Right atrium auricular region (tissue), 2 donors: ENCODE measurements at places on chromosomes 7 and 10. TPM values are rescaled to one million over a fixed set of nuclear protein-coding genes. Genes with fewer than 3 reads are reported as not detected.

GRCh38 chr10:14360515-14360914 lies 29.8 kb upstream of the FRMD4A start:
- DNase-seq: no peak

DNA sequence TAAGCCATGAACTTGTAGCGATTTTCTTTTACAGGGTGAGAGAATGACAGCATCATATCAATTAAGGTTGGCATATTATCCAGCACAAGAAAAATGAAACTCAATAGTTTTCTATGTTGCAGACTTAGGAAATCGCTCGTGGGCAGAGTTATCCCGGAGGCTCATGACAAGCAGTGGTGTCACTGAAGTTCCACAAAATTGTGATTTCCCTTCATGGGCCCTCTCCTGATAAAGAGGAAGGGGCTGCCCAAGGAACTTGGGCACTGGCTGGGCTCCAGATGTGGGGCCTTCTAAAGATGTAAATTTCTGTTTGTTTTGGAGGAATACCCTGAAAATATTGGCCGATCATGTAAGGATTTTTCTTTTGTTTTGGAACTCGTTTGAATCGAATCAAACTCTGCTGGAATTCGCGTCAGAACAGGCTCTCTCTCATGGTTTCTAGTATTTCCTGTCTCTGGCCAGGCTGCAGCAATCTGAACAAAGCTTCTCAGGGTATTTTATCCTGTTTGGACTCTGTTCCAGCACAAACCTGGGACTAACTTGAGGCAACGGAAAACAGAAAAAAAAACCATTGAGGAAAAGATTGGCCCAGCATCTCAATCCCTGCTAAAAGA lies 340.6 kb upstream of the NRP1 start:
- DNase-seq: no peak

GRCh38 chr7:92056286-92056685 lies 78.0 kb downstream of the CYP51A1 start:
- no peak for DNase-seq

DNA sequence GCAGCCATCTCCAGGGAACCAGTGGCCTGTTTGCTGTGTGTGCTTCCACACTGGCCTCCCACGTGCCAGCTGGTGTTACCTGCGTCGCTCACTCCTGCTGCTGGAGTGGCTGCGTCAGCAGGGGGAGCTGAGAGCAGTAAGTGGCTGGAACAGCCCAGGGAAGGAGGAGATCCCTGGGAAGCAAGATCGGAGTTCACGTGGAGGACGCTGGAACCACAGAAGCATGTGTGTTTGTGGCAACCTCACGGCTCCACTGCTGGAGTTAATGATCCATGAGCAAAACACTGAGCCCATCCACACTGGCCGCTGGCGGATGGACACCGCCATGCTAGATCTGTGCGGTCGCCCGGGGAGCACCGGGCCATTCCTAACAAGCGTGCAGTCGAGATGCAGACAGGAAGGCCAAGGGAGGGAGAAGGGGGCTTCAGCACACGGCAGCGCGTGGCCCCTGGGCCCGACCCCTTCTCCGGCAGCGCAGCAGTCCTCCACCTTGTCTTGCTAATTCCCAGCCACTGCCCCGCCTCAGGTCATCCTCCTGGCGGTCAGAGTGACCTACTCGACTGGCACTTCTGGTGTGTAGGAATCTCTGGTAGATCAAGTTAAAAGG lies 68.5 kb upstream of the EEPD1 start:
- no peak for DNase-seq

GRCh38 chr10:80154978-80155695 lies 22.6 kb downstream of the PLAC9 start:
- no peak for DNase-seq

GRCh38 chr7:87148332-87148955 lies 3.8 kb upstream of the DMTF1 start:
- DNase-seq: no peak

DNA sequence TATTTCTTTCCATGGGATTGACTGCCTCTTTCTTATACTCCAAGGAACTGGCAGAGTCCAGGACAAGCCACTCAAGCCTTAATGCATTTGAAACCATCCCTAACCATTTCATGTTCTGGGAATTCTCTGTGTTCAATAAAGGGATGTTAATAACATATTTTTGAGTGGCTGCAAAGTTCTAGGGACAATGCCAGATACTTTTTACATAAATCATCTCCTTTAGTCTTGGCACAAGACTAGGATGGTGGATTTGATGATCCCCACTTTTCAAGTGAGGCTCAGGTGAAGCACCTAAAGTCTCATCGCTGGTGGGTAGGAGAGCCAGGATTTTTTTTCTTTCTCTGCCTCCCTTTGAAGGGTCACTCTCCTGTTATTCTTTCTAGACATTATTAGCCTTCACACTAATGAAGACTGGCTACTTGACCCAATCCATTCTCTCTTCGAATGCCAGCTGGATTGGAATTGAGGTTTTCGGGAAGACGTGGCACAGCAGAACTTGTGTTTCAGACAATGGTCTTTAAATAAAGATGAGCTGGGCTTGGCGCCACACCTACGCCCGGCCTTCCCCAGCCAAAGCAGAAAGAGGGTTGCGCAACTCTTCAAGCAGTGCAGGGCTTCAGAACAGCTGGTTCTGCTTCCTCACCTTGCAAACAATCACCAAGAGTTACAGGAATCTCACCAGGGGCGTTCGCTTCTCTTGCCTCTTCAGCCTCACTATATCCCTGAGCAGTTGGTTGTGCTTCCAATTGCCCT lies 73.8 kb upstream of the BMPER start:
- no peak for DNase-seq

GRCh38 chr10:339038-339391 lies 203.8 kb downstream of the ZMYND11 start:
- DNase-seq: no peak

Gene PPP1R3A
- 97.9 TPM for total RNA-seq

Gene EBF3
- 5.8 TPM for total RNA-seq

Gene CNTNAP2
- 1.1 TPM for total RNA-seq

Gene GPRIN2
- 0.67 TPM for total RNA-seq

Gene SCIN
- 0.93 TPM for total RNA-seq
